Immature natural killer cell (primary cell): ENCODE measurements at places on chromosomes 6 and 20.
A peak's percentile ranks its signal among the peaks of the same experiment; 100 is the strongest.

- peak; percentile 17 for DNase-seq
Observed at GRCh38 chr20:17872434-17872833, 96.2 kb downstream of the SNX5 start.

DNA sequence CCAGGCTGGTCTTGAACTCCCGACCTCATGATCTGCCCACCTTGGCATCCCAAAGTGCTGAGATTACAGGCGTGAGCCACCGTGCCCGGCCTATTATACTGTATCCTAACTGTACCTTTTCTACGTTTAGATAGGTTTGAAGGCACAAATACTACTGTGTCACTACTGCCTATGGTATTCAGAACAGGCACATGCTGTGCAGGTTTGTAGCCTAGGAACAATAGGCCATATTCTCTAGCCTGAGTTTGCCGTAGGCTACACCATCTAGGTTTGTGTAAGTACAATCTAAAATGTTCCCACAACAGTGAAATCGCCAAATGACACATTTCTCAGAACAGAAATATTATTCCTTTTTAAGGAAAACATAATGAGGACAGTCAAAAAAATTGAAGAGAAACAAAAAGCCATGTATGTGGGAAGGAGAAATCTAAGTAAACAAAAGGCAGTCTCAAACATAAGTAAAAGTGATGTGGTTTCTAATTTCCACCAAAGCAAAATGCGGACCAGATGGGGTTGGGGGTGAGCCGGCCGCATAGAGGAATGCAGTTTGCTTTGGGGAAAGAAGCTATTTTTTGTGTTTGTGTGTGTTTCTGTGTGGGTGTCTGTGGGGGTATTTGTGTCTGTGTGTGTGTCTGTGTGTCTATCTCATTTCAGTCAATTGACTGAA, 192.6 kb upstream of the SALL4 start:
- DNase-seq: no peak

DNA sequence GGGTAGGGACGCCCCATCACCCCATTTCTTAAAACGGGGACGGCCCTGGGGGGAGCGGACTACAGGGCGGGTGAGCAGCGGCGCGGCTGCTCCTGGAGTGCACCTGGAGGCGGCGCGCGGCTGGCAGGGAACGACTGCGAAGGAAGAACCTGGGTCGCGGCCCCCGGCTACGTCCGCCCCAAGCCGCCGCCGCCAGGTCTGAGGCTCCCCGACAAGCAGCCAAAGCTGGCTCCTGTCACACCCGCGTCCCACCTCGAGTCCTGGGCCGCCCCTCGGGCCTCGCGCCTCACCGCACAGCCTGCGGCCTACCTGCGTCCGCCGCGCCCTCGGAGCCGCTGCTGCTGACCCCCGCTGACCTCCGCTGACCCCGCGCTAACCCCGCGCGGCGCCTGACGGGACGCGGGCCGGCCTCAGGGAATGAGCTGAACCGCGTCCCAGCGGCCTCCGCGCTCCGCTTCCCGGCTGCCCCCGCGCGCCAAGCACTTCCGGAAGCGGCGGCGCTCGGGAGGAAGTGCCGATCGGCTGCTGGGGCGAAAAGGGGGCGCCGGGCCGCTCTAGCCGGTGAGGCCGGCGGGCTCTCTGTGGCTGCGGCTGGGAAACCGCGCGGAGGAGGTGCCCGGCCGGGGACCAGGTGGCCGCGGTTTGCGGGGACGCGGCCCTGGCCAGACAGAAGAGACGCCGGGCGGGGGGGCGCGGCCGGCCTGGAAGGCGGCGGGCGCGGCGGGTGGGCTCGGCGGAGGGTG, at the start of the genes ARFRP1 and ZGPAT:
ARFRP1 (minus strand) TSS at position 419 of the 743 bp plus-strand sequence. CDS start 885 bp downstream, outside the sequence.
ZGPAT (plus strand) TSS at position 482 of the 743 bp plus-strand sequence. CDS start 542 bp downstream, outside the sequence.
- peak; percentile 88 for DNase-seq

- DNase-seq: no peak
Observed at GRCh38 chr6:144415835-144416237, 130.7 kb downstream of the UTRN start.

DNA sequence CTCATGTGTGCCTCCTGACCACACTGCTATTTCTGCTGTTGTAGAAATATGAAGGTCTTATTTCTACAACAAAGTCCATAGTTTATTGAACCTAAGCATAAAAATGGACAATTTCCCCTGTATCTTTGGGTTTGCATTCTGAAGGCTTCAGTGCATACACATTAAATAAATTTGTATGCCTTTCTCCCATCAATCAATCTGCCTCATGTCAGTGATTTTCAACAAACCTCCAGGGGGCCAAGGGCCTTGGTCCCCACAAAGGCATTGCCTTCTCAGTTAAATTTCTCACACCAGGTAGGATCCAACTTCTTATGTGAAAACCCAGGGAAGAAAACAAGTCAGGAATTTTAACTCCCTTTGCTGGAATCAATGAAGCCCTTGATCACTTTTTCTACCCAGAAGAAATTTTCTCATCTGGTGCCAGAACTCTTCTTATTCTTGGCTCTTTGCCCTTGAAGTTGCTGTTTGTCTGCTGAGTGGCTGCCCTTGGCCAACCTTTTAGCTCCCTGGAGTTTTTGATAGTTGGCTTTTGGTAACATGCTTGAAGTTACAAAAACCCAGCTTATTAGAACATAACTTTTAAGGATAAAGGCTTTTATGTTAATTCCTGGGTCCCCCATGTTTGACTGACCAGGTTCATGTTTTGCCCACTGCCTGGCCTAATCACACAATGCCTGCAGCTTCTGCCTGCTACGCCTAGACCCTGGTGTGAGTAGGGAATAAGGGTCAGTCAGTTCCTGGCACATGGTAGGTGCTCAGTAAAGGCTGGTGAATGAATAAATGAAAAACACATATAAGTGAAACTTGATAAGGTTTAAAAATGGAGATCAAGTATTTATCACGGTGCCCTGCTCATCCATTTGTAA, 37.0 kb downstream of the SHLD1 start:
- no peak for DNase-seq

DNA sequence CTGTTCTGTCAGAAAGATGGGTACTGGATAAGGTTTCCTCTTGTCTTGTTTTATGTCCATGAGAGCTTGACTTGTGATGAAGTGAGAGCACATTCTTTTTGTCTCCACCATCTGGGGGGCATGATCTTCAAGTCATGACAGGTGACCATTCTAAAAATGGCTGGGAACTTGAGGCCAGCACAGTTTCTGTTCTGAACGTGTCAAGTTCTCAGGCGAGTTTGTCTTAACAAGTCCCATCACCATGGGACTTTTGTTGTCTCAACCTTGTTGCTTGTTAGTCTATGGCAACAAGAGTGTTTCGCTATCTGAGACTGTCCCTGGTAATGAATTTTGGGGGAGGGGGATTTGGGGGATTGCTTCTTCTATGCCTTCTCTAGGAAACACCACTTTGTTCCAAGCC, 25.6 kb upstream of the ENPP4 start:
- no peak for DNase-seq

GRCh38 chr20:17248224-17248623, 21.4 kb downstream of the PCSK2 start:
- no peak for DNase-seq

DNA sequence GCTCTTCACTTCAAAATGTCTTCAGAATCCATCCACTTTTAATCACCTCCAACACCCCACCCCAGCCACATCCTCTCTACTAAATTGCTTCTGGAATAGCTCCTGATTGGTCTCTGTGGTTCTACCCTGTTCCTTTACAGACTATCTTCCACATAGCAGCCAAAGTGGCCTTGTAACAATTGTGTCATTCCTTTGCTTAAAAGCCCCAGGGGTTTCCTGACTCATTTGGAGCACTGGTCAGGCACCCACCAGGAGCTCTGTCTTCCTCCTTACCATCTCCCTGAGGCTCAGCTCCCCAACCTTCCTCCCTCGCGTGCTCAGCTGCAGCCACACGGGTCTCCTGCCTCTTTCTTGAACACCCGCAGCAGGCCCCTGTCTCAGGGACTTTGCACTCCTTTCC, 126.8 kb downstream of the HIVEP1 start:
- no peak for DNase-seq

DNA sequence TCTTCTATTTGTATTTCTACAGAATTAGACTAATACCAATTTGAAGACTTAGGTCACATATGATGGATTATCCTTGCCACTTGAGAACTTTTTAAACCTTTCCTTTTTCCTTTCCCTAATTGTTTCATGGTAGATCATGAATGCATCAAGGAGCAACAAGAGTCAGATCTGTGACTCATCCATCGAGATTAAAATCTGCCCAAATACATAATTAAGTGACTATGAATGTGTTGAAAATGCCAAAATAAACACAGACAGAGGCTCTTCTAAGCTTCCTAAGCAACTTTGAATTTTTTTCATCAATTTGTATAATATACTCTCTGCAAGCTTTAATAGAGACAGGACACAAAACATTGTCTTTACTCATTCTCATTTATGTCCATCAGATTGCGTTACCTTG, 23.5 kb upstream of the HTR1E start:
- DNase-seq: no peak

- DNase-seq: no peak
Observed at GRCh38 chr6:56934876-56935275, 20.0 kb upstream of the BEND6 start.

DNA sequence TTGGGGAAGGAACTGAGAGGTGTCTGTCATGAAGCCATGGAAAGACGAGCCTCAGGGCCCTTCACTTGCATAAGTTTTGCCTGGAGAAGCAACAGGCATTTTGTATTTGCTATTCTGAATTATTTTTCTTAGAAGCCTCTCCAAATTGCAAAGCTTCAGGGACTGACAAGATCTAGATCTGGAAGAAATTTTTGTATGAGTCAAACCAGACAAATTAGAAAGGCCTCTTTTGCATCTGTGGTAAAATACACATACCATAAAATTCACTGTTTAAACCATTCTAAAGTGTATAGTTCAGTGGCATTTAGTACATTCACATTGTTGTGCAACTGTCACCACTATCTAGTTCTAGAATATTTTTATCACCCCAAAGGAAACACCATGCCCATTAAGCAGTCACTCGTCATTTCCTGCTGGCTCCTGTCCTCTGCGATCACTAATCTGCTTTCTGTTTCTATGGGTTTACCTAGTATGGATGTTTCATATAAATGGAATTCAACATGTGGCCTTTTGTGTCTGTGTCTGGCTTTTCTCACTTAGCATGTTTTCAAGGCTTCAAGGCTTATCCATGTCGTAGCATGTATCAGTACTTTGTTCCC, 269.1 kb downstream of the PHF3 start:
- DNase-seq: no peak

- DNase-seq: no peak
Observed at GRCh38 chr20:54713727-54714126, 238.3 kb downstream of the DOK5 start.

GRCh38 chr6:167295495-167296292, 4.6 kb downstream of the UNC93A start:
- no peak for DNase-seq

DNA sequence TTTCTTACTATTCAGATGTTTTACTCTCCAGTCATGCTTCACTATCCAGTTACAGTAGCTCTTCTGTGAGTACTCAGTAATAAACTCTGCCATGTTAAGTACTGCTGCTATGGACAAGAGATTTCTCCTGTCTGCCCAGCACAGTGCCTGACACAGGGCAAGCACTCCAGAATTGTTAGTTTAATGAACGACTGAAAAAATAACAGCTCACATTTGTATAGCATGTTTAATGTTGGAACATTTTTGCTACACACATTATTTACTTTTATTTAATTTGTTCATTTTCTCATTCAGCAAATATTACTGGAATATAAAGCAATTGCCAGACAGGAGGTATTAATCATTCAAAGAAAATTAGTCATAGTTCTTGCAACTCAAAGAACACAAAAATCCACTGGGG, 142.6 kb upstream of the HMGN3 start:
- no peak for DNase-seq

DNA sequence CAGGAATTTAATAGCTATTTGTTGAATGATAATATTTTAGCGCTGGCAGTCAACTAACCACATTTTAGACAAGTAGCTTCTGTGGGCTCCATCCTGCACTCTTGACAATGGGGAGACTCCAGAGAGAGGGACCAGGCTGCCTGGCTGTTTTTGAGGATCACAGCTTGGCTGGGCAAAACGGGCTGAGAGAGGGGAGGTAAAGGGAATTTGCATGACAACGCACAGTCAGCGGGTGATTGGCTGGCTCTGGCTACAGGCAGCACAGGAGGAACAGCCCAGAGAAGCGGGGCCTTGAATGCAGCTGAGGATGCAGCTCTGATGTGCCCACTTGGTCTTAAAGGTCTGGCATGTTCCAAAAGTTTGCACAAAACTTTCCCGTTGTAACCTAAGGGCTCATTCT, 41.2 kb downstream of the LRFN2 start:
- no peak for DNase-seq

GRCh38 chr6:167047554-167047953, 48.4 kb downstream of the CEP43 start:
- peak; percentile 15 for DNase-seq

DNA sequence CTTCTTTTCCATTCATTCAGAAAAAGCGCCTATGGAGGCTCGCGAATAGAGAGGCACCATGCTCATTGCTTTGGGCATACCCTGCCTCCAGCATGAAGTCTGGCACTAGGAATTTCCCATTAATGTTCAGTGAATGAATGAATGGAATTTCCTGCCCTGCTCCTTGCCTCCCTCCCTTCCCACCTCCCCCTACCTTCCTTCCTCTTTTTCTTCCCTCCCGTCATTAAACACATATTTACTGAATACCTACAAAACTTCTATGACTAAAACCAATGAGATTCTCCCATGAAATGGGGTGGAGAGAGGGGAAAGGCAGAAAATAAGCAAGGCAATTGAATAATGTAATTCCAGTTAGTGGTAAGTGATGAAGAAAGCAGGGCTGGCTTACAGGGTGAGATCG, 213.8 kb upstream of the AGPAT4 start:
- DNase-seq: no peak

GRCh38 chr6:85361643-85362014, 88.3 kb upstream of the NT5E start:
- DNase-seq: no peak

- DNase-seq: no peak
Observed at GRCh38 chr6:108671790-108672189, 111.1 kb downstream of the FOXO3 start.

GRCh38 chr6:21109391-21110178, 484.0 kb upstream of the SOX4 start:
- no peak for DNase-seq

- DNase-seq: no peak
Observed at GRCh38 chr20:17849138-17849900, 119.3 kb downstream of the SNX5 start.

- no peak for DNase-seq
Observed at GRCh38 chr6:165659945-165660856, 2.8 kb downstream of the PDE10A start.

GRCh38 chr6:112156668-112157067, 69.3 kb downstream of the FAM229B start:
- no peak for DNase-seq
